Uterus (tissue), 4 donors: ENCODE measurements at places on chromosomes 5 and 9. TPM values are rescaled to one million over a fixed set of nuclear protein-coding genes. Genes with fewer than 3 reads are reported as not detected.

Gene PCDHGB4
- total RNA-seq = 8.2 TPM

Gene SH3TC2
- 3.5 TPM for total RNA-seq

GRCh38 chr9:127112056-127112455, 10.4 kb downstream of the ANGPTL2 start:
- peak; percentile 82 for DNase-seq

GRCh38 chr9:21432672-21433425, 7.4 kb upstream of the IFNA1 start:
- DNase-seq = no peak
